ENCODE measurements at places on chromosomes 4 and X. TPM values are rescaled to one million over a fixed set of nuclear protein-coding genes. Genes with fewer than 3 reads are reported as not detected.

DNA sequence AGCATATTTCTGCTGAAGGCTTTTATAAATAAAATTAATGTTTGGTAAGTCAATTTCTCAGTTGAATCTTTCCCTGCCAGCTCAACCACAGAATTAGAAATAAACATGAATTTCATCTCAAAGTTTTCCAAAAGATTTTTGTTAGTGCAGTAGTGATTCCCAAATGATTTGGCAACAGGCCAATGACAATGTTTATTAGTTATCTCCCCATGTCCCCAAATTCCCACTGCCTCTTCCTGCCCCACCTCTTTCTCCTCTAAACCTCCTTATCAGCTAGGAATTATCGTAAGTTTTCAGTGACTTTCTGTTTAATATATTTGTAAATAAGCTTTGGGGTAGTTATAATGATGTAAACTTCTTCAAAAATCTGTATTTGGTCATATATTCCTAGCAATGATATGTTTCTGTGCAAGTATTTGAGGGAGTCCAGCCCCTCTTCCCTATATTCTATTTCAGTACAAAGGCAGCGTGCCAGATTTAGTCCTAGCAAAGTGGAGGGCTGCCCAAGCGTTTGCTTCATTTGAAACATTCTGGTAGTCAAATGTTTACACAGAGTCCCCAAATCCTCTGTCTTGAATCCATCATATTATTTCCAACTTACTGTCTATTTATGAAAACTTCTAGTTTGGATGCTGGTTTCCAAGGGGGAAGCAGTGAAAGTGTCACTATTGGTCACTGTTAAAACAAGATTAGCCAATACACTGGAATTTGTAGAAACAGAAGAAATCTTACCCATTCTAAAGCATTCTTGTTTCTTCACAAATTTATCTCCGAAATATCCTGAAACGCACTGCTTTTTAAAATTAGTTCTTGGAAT, 33.7 kb upstream of the ANKRD50 start:
- no peak for DNase-seq

TRIM75 gene
- not detected for total RNA-seq

DNA sequence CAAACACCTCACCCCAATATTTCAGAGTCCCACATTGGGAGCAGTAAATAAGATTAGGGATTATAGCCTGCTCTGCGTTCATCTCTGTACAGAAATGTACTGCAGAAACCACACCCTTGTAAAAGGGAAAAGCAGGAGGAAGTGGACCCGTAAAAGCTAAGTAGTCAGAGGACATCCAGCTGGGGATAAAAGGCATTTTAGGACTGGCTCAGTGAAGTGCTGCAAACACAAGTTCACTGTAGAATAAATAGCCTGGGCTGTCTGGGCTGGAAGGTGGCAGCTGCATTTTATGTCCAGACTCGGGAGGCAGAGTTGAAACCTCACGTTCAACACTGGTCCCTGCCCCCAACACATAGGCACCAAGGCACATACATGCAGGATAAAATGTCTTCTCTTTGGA, 178.7 kb upstream of the FAT1 start:
- DNase-seq, result no peak

NDUFA1 gene
- total RNA-seq, result 65.9 TPM

DNA sequence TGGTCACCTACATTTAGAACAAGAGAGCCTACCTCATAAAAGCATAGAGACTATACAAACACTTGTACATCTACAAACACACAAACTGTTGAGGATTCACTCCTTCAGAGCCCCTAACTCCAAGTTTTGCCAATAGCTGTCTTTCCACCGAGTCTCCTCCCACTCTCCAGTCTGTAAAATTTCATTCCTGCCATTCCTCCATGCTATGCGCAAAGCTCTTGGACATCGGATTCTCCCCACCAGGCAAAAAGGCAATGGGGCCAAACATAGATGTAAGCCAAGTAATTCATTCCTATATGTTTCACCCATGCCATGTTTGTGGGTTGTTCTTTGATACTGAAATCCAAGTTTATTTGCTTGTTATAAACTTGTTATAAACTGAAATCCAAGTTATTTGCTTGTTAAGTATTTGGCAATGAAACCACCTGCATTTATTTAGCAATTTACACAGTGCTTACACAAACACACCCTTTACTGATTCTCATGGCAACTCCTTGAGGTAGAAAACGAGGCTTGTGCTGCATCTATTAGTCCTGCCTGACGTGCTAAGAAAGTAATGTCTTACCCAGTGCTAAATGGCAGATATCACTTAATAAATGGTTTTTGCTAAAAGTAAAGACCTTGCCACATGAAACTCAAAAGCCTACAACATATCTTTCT, 91.1 kb downstream of the SCFD2 start:
- DNase-seq, result no peak

DNA sequence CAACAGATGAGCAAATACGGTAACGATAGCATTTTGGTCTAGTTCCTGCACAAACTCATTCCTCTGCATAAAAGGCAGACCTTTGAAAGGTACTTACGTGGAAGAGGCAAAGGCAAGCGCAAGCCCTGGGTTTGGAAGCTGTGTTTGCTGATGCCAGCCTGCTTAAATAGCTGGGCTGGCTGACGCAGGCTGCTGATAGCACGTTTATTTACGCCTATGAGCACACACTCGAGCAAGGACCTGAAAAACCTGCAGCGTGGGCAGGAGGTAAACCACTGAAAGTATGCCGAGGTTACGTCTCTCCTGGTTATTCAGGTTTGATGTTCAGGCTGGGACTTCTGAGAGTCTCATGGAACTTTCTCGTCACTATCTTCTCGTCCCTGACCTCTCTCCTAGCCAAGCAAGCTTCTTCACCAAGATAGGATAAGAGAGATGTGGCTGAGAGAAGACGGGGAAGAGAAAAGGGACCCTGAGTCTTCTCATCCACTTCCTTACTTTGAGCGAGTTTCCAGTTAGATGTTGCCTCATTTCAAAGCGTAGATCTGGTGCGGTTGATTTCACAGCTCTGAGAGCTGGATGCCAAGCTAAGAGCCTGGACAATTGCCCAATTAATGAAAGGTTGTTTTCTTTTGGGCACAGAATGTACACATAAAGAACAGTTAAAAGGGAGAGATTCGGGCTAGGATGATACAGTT, at the start of gene HOPX:
HOPX (minus strand) TSS at position 139 of the 695 bp plus-strand sequence. CDS start 23,480 bp downstream, outside the sequence.
- DNase-seq, result no peak

DNA sequence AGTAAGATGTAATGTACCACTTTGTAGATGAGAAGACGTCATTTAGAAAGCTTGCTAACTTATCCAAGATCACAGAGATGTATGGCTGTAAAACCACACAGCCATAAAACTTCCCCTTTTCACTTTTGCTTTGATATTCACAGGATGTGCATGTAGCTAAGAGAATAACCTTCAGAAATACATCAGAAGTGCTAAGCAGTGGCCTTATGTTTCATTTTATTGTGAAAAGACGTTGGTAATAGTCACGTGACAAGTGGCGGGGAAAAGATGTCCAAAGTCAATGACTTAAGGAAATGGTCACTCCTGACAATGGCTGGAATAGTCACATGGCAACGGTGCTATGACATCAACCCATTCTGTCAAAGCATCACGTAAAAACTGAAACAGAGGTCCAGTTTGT, 12.9 kb upstream of the WDR17 start:
- no peak for DNase-seq

GRCh38 chr4:6941796-6942195, 32.2 kb downstream of the TBC1D14 start:
- peak; percentile 29 for DNase-seq

PDLIM3 gene
- total RNA-seq, result 540 TPM

GRCh38 chr4:54016504-54016903, 47.9 kb downstream of the CHIC2 start:
- DNase-seq, result no peak

DNA sequence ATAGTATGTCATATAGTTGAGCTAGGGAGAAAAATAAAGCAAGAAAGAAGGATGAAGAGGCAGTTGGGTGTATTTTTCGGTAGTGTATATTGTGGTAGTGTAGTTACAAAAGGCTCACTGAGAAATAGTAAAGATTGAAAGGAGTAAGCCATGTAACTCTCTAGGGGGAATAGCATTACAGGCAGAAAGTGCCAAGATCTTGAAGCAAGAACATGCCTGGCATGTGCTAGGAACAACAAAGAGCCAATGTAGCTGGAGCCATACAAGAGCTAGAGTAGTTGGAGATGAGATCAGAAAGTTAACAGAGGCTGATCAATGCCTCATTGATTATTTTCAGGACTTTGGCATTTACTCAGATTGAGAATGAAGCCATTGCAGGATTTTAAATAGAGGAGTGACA, 3.0 kb downstream of the ABCE1 start:
- DNase-seq, result no peak

ACE2 gene
- total RNA-seq, result 1.0 TPM

- no peak for DNase-seq
Observed at GRCh38 chrX:133516686-133517085, 101.4 kb upstream of the GPC4 start.

SOX3 gene
- not detected for total RNA-seq

CSAG2 gene
- not detected for total RNA-seq

STBD1 gene
- 17.6 TPM for total RNA-seq

BEX4 gene
- 22.9 TPM for total RNA-seq

TCEAL2 gene
- 8.7 TPM for total RNA-seq

DNA sequence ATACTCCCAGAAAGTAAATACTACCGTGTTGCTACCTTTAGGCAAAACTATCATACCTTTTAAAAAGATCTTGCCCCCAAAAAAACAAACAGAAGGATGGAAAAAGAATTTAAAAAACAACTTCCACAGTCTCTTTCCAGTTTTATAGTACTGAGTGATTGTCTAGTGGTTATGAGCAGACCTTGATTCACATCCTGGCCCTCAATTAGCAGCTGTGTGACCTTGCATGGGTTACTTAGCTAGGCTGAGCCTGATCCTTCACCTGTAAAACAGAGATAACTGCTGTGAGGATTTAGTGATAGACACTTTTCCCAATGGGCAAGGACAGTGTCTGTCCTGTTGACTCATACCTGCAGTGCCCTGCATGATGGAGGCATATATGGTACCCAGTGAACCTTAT, 49.0 kb downstream of the SMAD1 start:
- DNase-seq, result no peak

- DNase-seq, result no peak
Observed at GRCh38 chr4:124903995-124904722, 191.6 kb upstream of the ANKRD50 start.

KDR gene
- total RNA-seq, result 14.5 TPM

ADAM29 gene
- total RNA-seq, result not detected

FAM9C gene
- total RNA-seq, result not detected

BTK gene
- 5.2 TPM for total RNA-seq

DNA sequence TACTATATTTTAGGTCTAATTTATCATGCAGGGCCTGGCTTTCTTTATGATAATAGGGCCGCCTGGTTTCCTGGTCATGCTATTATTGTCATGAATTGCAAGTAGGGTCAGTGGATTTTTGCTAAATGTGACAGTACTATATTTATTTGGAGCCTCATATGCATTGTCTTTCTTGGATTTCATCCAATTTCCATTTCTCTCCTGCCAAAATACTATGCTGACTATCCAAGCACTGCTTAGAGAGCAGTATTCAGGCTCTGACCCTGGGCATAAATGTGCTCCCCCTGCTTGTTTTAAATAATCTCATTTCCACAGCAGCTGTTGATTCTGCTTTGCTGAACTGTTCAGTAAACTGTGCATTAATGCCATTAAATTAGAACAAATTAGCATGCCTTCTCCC, 269.3 kb downstream of the GPM6A start:
- no peak for DNase-seq

ASB12 gene
- 0.38 TPM for total RNA-seq

HNRNPDL gene
- total RNA-seq, result 202 TPM

DNA sequence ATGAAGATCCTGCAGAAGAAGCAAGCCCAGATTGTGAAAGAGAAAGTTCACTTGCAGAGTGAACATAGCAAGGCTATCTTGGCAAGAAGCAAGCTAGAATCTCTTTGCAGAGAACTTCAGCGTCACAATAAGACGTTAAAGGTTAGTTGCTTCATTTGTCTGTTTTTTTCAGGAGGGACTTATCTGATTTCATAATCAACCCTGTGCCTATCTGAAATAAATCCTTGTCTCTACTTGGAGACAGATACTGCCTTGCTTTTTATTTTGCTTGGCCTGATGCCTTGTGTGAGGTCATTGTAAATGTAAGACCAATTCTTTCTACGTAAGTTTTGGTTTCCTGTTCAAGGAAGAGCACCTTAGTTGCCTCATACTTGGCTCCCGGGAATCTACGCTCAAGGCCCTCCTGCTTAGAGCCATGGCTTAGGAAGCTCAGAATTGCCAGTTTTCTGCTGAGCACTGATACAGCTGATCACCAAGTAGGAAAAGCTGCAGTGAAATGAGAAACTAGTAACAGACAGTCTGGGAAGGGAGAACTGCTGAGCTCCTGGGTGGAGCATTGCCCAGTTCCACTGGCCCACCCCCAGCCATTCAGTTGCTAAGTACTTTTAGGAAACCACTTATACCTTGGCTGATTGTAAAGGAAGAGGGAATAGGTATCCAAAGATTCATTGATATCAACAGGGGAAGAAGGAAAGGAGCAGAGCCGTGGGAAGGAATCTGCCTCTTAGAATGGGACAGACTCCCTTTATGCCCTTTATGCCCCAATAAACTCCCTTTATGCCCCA, 41.8 kb downstream of the RBBP7 start:
- DNase-seq, result no peak

PHKA1 gene
- total RNA-seq, result 5.6 TPM

DNA sequence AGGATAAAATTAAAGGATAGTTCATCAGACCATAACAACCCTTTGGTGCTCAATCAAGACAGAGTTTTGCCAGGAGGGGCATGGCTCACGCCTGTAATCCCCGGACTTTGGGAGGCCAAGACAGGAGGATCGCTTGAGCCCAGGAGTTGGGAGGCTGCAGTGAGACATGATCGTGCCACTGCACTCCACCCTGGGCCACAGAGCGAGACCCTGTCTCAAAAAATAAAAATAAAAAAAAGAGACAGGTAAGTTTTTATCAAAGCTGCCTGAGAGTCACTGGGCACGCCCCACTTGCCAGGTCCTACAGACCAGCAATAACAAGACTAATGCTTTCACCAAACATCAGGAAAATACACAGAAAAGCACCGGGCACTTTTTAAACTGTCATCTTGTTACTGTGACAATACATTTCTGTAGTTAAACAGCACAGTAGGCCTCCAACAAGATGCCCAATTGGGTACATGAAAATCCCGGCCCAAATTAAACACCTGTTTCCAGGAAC, 765 bp downstream of the CFAP97 start:
- DNase-seq, result no peak
